Retinal pigment epithelial cell (primary cell): ENCODE measurements at places on chromosomes 3 and 15.
A peak's percentile ranks its signal among the peaks of the same experiment; 100 is the strongest.

DNA sequence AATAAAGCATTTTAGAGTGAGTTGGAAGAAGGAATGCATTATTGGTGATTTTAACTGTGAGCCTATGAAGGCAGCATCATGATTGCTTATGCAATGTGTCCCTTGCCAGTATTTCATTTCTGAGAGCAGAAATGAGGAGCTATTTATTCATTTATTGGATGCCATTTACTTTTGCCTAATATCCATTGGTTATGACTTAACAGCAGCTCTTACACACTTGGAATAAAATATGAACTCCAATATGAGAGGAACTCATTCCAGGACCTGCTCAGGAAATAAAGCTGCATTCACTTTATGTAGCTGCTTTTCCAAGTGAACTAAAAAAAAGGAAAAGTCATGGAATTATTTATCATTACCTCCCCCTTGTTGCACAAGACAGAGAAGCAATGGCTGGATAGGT is 280.1 kb downstream of the LRTM1 start:
- DNase-seq: no peak

DNA sequence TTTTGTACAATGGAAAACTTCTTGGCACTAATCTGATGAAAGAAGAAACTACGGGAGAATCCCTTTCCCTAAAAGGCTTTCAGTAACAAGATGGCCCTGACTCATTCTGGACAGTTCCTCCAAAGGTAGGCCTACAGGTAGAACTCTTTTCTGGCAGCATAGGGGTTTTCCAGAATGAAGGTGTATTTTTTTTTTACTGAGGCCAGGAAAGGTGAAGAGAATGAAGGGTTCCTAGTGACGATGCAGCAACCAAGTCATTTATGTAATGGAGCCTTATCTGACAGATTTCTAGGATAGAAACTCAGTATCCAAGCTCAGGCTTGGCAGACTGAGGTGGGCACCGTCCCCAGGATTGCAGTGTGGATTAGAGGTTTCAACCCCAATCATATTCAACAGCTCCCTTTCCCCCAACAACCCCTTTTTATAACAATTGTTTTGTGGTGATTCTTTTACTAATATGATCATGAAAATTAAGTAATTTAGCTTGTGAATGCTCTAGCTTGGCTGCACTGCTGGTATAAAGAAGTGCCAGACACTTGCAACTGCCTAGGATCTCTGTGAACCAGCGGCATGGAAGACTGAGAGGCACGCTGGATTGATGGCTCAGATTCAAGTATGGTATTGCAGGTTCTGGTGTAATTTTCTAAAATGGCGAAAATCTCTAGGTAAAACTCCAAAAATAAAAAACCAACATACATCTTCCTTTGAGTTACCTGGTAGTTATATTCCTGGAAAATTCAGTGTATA is 8.7 kb upstream of the TRIM69 start:
- no peak for DNase-seq

DNA sequence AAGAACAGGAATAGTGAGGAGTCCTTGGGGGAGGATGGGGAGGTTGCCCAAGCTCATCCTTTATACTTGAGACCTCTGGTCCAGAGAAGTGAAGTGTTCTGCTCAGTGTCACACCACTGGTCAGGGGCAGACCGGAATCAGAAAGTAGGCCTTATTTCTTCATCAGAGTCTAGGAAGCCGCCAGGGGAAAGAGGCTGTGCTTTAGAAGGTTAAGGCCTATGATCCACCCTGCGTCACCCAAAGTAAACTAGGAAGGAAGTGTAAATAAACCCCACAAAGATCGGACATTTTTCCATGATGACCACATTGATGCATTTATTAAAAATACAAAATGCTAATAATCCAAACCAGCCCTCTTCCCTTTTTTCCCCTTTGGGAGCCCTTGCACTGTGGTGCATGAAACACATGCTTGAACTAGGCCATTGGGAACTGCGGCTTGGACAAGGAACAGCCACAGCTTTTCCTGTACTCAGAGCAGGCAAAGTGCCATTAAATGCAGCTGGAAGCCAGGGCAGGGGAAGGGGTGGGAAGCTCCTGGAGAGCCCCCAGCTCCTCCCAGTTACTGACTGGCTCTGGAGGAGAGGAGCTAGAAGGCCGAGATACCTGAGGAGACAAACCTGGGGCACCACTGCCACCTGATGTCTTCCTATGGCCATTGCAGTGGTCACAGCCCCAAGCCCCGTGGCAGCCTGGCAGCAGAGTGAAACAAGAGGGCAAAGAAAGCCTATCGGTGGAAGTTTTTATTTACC is 37.0 kb downstream of the CDC25A start:
- DNase-seq: peak; percentile 32

- DNase-seq: no peak
These were observed 9.1 kb downstream of the CCR4 start for GRCh38 chr3:32960404-32961170.

GRCh38 chr3:194156095-194156494 is 20.1 kb downstream of the HES1 start:
- DNase-seq: no peak

GRCh38 chr3:124064050-124064449 is 72.1 kb upstream of the ROPN1 start:
- no peak for DNase-seq

- no peak for DNase-seq
These were observed 253.1 kb downstream of the NFKBIZ start for GRCh38 chr3:102102394-102102793.

GRCh38 chr3:43873723-43874122 is 183.0 kb downstream of the ABHD5 start:
- DNase-seq: no peak

- no peak for DNase-seq
These were observed 19.9 kb upstream of the LRRC58 start for GRCh38 chr3:120369037-120369467.

GRCh38 chr3:46517016-46517783 is 19.4 kb downstream of the RTP3 start:
- DNase-seq: peak; percentile 95

GRCh38 chr3:37673401-37673800 is 188.3 kb upstream of the CTDSPL start:
- DNase-seq: no peak

DNA sequence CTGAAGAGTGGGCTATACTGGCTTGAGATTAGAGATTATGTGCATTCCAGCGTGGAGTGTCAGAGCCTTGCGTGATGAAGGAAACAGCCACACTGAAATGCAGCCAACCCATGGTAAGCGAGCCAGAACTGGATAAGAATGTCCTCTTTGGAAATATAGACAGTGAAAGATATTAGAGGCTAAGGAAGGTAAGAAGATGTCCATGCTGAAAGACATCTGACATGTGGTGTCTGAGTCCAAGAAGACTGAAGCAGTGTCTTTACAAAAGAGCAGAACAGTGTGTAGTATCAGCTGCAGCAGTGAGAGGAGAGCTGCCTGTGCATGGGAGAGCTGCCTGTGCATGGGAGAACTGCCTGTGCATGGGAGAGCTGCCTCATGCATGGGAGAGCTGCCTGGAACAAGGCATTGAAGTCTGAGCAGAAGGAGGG is 672.2 kb downstream of the DIPK2A start:
- peak; percentile 15 for DNase-seq

DNA sequence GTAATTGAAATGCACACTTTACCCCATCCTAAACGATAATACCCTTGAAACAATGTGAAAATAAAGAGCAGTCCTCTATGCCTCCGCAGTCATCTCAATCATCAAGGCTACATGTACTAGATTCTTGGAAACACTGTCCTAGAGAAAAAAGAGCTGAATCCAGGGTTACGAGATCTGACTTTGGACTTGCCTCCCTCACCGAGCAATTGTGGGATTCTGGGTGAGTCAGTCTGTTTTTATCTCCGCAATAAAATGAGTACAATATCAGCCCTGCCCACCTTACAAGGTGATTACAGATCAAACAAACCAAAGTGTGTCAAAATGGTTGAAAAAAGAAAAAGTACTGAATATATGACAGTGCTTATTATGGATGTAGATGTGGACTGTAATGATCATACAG is 152.3 kb upstream of the SNTN start:
- no peak for DNase-seq

GRCh38 chr3:69328103-69328962 is 57.6 kb downstream of the FRMD4B start:
- DNase-seq: no peak

GRCh38 chr3:49701388-49702077 is 12.2 kb downstream of the RNF123 start:
- no peak for DNase-seq

DNA sequence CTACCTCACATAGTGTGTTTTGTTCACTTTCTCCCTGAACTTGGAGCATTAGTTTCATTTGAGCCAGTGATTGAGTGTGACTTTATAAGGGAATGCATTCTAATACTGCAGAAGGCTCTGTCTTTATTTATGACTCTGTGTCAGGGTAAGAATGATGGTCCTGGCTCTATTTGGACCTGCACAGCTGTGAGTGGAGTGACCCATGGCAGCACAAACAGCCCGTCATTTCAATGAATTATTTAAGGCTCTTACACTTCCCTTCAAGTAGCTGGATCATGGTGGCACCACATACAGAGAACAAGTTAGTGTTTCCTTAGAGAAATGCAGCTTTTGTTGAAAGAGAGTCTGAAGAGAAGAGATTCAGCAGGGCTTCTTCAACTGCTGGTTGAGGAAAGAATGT is 16.4 kb downstream of the TMEM108 start:
- DNase-seq: no peak

DNA sequence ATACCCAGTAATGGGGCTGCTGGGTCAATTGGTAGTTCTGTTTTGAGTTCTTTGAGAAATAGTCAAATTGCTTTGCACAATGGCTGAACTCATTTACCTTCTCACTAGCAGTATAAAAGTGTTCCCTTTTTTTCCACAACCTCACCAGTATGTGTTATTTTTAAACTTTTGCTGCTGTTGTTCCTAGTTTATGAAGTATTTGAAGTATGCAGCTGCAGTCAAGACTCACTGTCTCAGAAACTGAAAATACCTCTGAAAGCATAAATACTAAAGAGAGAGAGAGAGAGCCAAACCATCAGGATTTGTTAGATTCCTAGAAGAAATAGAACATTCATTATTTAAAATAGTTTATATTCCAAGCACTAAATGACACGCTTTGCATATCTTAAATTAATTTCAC is 764.2 kb downstream of the NTRK3 start:
- peak; percentile 16 for DNase-seq

- no peak for DNase-seq
These were observed 928 bp downstream of the CEP97 start for GRCh38 chr3:101725194-101725889.

DNA sequence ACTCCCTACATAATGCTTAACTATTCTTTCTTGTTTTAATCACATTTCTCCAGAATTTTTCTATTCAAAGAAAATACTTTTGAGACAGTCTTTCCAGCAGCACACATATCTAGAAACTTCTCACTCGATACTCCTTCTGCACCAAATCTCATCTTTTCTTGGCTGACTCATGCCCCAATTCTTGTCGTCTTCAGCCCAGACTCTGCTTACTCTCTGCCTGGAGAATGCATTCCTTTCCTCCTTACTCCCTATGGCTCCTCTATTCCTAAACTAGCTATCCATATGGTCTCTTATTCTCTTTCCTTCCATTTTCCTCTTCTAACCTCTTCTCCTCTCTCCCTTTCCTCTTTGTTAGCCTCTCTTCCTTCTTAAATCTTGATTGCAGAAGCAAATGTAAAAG is 158.7 kb downstream of the GBE1 start:
- no peak for DNase-seq

GRCh38 chr3:171250444-171250843 is 209.8 kb downstream of the TNIK start:
- no peak for DNase-seq

DNA sequence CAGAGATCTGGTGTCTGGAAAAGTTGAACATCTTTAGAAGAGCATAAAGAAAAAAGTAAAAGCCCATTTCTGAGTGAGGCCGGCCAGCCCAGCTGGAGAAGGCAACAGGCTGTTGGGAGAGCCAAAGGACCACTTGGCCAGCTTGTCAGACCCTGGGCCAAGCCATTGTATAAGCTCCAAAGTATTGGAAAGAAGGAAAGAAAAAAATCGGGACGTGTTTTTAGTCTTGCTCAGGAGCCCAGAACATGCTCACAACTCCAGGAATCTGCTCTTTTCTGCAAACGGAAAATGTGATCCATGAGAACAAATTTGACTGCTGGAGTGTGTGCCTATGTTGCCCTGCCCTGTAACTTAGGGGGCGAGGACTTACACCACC is 10.4 kb upstream of the CLPX start:
- no peak for DNase-seq

DNA sequence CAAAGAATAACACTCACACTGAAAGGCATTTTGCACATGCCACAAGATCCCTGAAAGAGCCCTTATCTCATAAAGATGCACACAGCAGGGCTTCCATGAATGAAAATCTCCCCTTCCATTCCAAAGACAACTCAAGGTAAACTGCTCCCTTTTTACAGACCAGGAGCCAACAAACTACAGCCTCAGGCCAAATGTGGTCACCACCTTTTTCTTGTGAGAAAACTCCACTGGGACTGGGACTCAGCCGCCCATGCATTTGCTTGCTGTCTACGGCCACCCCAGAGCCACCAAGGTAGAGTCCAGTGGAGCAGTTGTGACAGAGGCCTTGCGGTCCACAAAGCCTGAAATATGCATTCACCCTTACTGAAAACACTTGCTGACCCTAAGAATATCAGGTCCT is 334.8 kb downstream of the OCA2 start:
- DNase-seq: no peak

- no peak for DNase-seq
These were observed 155.9 kb downstream of the GMNC start for GRCh38 chr3:190706582-190706981.

GRCh38 chr15:58748852-58749531 is 515 bp downstream of the ADAM10 start:
- DNase-seq: no peak

DNA sequence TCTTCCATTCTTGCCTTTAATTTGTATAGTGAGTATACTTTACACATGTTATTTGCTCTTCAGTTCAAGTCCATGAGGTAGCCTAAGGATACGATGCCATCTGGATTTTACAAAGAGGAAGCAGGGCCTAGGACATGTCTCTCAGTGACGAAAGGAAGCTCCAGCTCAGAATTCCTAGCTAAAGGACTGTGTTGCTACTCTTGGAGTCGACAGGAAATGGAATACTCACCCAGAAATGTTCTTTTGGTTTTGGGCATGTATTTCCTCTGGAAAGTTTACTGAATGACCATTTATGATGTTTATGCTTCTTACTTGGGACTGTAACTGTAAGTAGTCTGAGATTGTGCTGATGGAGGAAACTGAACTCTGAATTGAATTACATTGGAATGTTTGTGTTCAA is 12.5 kb downstream of the OXNAD1 start:
- DNase-seq: no peak
